ENCODE measurements at places on chromosomes 7 and 10.

DNA sequence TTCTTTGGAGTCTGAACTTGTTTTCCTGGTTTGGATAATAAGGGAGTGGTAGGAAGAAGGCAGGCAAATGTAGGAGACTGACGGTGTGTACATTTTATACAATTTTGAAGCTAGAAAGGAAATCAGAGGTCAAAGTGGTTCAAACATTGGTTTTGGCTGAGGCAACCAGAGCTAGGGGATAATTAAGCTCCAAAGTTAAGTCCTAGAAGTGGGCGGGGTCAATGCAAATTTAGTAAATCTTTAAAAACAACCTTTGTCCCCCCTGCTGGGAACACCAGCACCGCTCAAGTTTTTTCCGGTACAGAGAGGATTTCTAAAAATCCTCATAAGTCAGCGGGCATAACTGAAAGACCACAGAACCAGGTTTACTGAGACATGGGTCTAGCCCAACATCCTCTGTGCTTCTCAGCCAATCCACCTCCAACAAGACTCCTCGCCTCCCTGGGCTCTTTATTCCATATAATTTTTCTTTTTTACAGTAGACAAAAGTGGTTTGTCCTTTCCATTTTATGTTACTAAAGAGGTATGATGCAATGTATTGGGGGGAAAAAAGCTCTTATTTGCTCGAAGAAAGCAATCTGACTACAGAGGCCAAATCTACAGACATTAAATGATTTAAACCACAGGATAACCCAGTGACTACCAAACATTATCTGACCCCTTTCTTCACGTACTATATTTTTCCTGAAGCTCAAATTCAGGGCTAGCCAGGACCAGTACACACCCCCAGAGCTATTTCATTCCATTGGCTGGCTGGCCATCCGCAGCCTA is 1.6 kb downstream of the GLUD1 start:
- no peak for DNase-seq

- no peak for DNase-seq
Measured at GRCh38 chr10:43479275-43479674, 42.4 kb downstream of the ZNF487 start.

GRCh38 chr7:142323706-142324105 is 65.8 kb upstream of the PRSS58 start:
- no peak for DNase-seq

DNA sequence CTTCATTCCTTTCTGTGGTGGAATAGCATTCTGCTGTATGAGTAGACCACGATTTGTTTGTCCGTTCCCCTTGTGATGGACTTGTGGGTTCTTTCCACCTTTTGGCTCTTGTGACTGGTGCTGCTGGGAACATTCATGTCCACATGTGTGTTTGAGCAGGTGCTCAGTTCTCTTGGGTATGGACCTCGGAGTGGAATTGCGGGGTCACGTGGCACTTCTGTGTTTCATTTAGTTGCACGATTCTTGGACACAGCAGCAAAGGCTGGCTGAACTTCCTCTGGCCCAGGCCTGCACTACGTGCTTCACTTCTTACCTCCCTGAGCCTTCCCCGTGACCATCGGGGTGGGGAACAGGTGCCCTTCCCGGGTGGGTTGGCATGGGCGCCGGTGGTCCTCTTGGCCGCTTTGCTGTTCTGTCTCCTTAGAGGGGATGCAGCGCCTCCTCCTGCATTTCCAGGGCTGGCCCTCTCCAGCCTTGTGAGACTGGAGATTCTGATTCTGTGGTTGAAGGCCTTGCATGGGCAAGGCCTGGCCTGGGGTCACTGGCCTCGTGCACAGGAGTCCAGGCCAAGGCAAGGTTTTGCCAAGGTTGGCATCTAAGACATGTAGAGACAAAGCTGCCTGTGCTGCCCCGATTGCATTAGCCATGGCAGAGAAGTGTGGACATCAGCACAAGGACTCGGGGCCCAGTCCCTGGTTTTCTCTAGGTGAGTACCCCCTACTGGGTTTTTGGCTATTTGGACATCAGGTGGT is 25.1 kb downstream of the DOCK1 start:
- DNase-seq = no peak

DNA sequence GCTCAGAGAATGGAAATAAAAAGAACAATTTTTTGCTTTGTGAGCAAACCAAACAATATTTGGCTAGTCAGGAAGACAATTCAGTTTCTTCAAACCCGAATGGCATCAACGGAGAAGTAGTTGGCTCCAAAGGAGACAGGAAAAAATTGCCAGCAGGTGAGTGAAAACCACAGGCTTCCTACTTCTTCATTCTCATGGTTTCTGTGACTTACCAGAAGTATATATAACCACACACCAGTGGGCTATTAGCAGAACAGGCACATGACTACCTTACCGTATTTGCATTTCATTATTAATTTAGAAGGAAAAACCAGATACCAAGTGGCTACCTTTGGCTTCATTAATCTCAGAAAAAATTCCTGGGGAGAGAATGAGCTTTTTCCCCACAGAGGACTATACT is 8.8 kb downstream of the TDRD1 start:
- no peak for DNase-seq

GRCh38 chr7:25954395-25954794 is 197.6 kb upstream of the NFE2L3 start:
- DNase-seq = no peak

DNA sequence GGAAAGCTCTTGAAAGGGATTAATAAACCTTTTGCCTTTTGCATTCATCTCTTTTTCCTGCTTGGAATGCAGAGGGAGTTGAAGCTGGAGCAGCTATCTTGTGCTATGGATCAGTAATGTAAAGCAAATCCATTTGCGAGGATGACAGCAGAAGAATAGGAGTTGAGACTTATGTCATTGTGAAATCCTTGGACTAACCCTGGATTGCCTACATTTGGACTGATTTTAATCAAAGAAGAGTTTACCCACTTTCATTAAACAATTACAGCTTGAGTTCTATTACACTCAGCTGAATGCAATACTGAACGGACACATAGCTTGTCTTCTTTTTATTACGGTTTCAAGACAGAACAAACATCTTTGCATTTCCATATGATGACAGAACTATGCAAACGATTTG is 362.3 kb downstream of the PHF14 start:
- DNase-seq = no peak

- no peak for DNase-seq
Measured at GRCh38 chr7:74479961-74480829, 26.5 kb downstream of the GTF2IRD1 start.

- no peak for DNase-seq
Measured at GRCh38 chr10:119469325-119469707, 73.2 kb downstream of the RGS10 start.
